Thoracic aorta (tissue), 2 donors: ENCODE measurements at places on chromosomes 5 and 9.

- DNase-seq, result no peak
Observed at GRCh38 chr9:136619742-136620440, 42.8 kb upstream of the EGFL7 start.

DNA sequence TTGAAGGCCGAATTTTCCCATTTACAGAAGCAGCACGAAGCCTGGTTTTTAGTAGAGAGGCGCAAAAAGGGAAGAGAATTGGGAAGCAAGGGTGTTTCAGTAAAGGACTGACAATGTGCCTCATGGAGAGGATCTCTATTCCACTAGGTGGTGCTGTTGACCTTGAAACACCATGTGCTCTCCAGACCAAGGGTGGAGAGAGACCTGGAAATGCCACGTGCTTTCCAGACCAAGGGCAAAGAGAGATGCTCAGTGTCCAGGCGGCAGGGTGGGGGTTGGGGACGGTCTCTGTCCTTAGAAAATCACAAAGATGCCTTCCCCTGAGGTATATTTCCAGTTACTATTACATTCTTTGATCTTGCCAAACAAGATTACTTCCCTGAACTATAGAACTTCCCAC lies 425.3 kb downstream of the CSNK1G3 start:
- DNase-seq, result no peak

DNA sequence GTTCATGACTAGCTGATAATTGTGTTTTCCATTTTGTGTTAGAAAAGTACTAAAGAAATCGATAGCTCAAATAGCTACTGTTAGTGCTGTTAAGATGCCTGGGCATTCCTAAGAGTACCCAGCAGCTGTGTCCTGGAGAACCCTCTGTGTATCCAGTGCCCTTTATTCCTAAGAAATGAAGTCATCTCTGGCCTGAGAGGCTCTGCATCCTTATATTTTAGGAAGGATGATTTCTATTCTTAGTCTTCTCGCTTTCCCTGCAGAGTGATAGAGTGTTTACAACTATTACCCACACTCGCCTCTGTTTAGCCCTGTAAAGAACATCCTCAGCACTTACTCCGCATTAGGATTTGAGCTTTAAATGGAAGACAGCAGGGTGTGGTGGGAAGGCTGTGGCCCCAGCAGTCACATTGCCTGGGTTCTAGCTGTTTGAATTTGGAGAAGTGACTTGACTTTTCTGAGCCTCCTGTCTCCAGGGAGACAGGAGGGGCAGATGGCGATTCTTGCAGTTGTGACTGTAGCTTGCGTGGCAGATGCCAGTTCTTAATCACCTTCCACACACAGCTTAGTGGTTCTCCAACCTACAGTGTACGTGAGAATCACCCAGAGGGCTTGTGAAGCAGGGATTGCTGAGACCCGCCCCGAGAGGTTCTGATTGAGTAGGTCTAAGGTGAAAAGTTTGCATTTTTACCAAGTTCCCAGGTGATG lies 177.2 kb upstream of the PITX1 start:
- DNase-seq, result no peak

- DNase-seq, result no peak
Observed at GRCh38 chr5:73743161-73743560, 117.2 kb downstream of the ARHGEF28 start.

- no peak for DNase-seq
Observed at GRCh38 chr5:34026089-34026761, 16.8 kb downstream of the C1QTNF3 start.

DNA sequence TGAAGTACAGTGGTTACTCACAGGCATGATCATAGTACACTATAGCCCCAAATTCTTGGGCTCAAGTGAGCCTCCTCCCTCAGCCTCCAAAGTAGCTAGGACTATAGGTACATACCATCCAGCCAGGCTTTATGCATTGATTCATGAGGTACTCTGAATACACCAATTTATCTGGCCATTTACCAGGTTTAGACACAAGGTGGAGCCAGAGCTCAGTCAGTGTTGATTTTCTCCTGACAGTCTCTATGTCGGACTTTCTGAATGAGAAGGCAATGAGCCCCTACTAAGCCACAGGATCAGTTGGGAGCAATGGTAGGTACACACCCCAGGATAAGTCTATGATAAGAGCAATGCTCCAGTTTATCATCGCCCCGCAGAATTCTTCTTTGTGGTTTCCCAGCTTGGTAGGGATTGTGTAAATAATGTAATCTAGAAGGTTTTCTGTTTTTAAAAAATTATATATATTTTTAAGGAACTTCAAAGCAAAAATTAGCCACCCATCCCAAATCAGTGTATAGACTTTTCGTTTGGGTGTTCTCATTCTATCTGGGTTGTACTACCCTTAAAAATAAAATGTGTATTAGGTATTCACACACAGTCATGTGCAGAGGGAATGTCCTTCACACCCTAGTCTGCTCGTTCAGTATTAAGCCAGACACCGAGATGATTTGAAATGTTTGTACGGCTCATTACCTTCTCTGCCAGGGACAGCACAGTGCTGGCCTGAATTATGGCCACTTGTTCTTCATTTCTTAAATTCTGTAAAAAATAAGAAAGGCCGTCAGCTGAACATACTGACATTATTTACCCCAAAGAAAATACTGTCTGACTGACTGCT lies 118.4 kb upstream of the DPYSL3 start:
- no peak for DNase-seq
